ENCODE measurements at places on chromosomes 3 and 15.
A peak's percentile ranks its signal among the peaks of the same experiment; 100 is the strongest.

- H3K4me1 ChIP-seq = 0 out of 2 replicates have a peak, but pooled peaks cover 2% of the 10 kb centered on the region
- no peak overlapping the region for H3K4me3 ChIP-seq
- no peaks in the 10 kb centered on the region for H3K36me3 ChIP-seq
Observed at GRCh38 chr3:153442799-153443487, 280.9 kb downstream of the RAP2B start.

DNA sequence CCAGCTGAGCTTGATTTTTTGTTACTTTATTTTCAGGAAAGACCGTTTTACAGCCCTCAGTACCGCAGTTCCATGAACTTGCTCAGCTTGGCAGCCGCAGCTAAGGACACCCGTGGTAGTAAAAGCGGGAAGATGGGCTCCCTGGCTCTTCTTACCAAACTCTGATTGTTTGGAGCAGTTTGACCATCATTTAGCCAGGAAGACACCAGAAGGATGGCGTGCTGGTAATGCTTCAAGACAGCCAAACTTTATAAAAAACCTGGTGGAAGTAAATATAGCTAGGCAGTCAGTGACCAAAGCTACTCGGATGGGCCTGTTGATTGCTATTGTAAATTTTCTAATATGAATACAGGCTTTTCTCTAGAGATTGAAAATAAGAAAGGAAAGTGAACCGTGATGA lies 28.9 kb downstream of the POLR2M start:
- H3K27ac ChIP-seq = no peak overlapping the region
- no peak overlapping the region for H3K4me3 ChIP-seq
- H3K27me3 ChIP-seq = no peaks in the 10 kb centered on the region
- no peaks in the 10 kb centered on the region for H3K4me1 ChIP-seq
- no peaks in the 10 kb centered on the region for H3K36me3 ChIP-seq
- no peak for DNase-seq

DNA sequence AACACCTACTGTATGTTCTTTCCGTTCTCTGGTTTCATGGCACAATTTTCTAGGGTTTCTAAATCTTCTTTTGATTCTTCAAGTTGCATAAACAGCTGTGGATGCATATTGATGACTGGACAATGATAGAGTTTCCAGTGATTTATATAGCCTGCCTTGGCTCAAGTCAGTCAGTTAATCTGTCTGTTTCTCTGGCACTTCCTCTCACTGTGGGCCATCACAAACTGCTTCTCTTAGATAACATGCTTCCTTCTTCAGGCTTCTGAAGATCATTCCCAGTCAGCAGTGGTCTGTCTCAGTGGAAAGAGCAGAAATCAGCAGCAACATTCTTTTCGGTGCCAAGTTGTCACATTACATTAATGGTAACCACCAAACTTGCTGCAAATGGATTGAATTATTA lies 207.2 kb downstream of the RYR3 start:
- H3K4me1 ChIP-seq = no peaks in the 10 kb centered on the region
- no peak for DNase-seq

DNA sequence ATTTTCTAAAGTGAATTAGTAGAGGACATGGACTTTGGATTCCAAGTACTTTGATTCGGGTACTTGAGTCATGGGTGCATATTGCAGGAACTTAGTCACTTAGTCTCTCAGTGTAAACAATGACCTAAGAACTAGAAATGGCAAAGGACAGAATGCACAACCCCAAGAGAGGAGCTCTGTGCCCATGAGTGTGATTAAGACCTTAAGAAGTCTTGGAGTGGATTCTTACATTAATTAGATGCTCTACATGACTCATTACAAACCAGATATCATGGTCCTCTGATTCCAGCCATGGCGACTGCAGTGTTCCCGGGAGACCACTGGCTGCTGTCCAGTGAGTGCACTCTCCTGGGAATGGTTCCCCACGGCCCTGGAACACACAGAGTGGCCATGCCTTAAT lies 251.5 kb downstream of the GABRG3 start:
- DNase-seq = no peak
- no peak overlapping the region for H3K27ac ChIP-seq
- no peaks in the 10 kb centered on the region for H3K4me1 ChIP-seq
- no peaks in the 10 kb centered on the region for H3K27me3 ChIP-seq
- no peak overlapping the region for H3K4me3 ChIP-seq
- no peaks in the 10 kb centered on the region for H3K36me3 ChIP-seq

DNA sequence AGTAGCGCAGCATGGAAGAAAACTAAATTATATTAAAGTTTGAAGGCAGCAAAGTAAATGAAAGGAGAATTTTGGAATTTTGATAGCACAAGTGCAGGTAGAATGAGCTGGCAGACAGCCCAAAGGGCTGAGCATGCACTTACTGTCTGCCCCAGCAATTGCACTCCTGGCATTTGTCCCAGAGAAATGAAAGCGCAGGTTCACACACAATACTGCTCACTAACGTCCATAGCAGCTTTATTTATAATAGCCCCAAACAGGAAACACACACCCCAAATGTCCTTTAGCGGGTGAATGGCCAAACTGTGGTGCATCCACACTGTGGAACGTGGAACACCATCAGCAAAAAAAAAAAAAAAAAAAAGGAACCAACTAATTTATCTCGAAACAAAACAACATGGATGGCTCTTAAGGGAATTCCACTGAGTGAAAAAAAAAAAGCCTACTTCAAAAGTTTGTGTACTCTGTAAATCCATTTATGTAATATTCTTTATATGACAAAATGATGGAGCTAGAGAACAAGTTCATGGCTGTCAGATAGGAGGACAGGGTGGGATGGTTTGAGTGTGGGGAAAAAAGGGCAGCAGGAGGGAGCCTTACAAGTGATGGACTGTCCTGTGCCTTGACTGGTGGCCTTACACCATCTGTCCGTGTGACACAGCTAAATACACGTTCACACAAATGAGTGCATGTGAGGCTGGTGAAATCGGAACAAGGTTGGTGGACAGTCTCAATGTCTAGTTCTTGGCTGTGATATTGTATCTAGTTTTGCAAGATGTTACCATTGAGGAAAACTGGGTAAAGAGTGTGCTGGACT lies 6.0 kb upstream of the TM2D3 start:
- no peaks in the 10 kb centered on the region for H3K4me1 ChIP-seq
- peaks cover 3% of the 10 kb centered on the region for H3K36me3 ChIP-seq
- no peak for DNase-seq
- H3K27ac ChIP-seq = no peak overlapping the region

DNA sequence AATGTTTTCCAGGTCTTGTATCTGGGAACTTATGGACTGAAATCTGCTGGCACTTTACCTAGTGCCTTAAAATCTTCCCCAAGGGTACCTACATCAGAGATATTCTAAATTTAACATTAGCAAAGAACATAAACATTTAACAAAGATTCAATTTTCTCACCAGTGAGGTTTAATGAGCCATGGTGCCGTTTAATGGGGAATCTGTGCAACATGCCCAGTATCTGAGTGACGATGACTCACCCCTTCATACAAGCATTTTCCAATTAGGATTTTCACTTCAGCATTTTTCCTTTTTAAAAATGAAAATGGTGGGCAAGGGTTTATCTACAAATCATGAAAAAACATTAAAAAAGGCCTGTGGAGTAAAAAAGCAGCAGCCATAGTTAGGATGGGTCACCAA lies 189.4 kb downstream of the SLC9A9 start:
- H3K36me3 ChIP-seq = no peaks in the 10 kb centered on the region
- no peaks in the 10 kb centered on the region for H3K4me1 ChIP-seq
- H3K4me3 ChIP-seq = no peak overlapping the region

DNA sequence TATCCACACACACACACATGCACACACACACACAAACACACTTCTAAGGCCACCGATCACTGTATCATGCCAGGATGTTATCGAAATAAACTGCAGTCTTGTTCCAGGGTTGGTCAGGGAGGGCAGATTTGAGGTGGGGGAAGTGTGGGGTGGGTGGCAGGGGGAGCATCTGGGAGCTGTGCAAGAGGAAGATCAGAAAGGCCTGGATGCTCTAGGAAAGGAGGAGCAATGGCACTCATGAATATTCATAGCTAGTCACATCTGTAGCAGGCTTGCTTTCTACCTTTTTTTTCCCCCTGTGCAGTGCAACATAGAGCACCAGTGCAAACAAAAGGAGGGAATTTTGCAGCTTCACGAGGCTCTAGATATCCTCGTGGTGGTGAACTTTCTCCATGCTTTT lies 84.9 kb downstream of the MEIS2 start:
- no peaks in the 10 kb centered on the region for H3K27me3 ChIP-seq
- no peaks in the 10 kb centered on the region for H3K4me1 ChIP-seq
- no peak overlapping the region for H3K4me3 ChIP-seq
- no peaks in the 10 kb centered on the region for H3K36me3 ChIP-seq

GRCh38 chr3:138188013-138188730 lies 1.1 kb downstream of the ARMC8 start:
- H3K27me3 ChIP-seq = no peaks in the 10 kb centered on the region
- peak overlapping the region; percentile 86 for H3K4me3 ChIP-seq
- no peaks in the 10 kb centered on the region for H3K36me3 ChIP-seq
- DNase-seq = no peak

DNA sequence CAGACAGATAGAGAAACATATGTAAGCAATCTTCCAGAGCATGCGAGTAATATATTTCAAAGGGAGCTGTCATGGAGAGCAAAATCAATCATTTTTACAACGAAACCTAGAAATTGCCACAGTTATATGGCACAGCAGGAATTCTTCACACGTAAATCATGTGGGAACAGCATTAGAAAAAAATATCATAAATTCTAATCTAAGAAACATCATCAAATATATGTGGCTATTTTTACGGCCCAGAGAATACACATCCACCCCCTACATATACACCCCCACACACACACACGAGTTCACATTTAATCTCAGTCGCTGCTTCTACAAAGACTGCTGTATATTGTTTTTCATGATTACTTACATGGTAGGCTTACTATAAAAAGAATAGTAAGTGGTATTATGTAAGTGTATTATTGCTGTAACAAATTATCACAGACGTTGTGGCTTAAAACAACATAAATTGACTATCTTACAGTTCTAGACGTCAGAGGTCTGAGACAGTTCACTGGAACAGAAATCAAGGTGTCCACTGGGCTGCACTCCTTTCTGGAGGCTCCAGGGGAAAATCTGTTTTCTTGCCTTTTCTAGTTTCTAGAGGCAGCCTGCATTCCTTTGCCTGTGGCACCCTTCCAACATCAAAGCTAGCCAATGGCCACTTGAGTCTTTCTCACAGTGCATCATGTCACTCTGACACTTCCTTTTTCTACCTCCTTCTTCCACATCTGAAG lies 363.3 kb downstream of the ULK4 start:
- no peaks in the 10 kb centered on the region for H3K27me3 ChIP-seq
- H3K36me3 ChIP-seq = no peaks in the 10 kb centered on the region
- no peaks in the 10 kb centered on the region for H3K4me1 ChIP-seq
- no peak overlapping the region for H3K27ac ChIP-seq
- DNase-seq = no peak
- H3K4me3 ChIP-seq = no peak overlapping the region

GRCh38 chr15:58081456-58081855 lies 15.9 kb upstream of the ALDH1A2 start:
- no peak overlapping the region for H3K4me3 ChIP-seq
- no peak overlapping the region for H3K27ac ChIP-seq
- no peaks in the 10 kb centered on the region for H3K27me3 ChIP-seq
- no peaks in the 10 kb centered on the region for H3K4me1 ChIP-seq
- no peak for DNase-seq

DNA sequence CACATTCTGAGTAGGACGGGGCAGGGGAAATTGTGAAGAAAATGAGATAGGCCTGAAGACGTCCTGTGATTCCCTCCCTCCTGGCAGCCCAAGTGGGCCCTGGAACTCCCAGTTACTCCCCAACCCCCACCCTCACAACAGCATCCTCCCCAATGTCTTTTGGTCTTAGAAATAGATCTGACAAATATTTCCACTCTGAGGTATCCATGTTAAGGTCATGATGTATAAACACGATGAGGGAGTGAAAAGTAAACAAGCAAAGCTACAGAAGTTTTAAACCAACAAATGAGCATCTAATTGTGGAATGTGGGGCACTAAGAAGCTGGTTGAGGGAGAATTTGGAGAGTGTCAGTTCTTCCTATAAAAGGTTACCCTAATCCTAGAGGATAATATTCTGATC lies 103.7 kb upstream of the AADACL2 start:
- H3K27ac ChIP-seq = no peak overlapping the region
- H3K4me3 ChIP-seq = no peak overlapping the region
- no peak for DNase-seq
- H3K4me1 ChIP-seq = no peaks in the 10 kb centered on the region

- no peaks in the 10 kb centered on the region for H3K27me3 ChIP-seq
- no peak overlapping the region for H3K27ac ChIP-seq
- H3K4me3 ChIP-seq = no peak overlapping the region
- no peak for DNase-seq
Observed at GRCh38 chr15:90794538-90794937, 73.8 kb upstream of the FURIN start.

- H3K27ac ChIP-seq = no peak overlapping the region
- H3K36me3 ChIP-seq = no peaks in the 10 kb centered on the region
- no peak overlapping the region for H3K4me3 ChIP-seq
Observed at GRCh38 chr3:117217355-117217754, 507.8 kb downstream of the TUSC7 start.

GRCh38 chr15:62469478-62469873 lies 304.4 kb upstream of the C2CD4B start:
- no peaks in the 10 kb centered on the region for H3K27me3 ChIP-seq
- no peak for DNase-seq
- no peak overlapping the region for H3K27ac ChIP-seq

- no peaks in the 10 kb centered on the region for H3K27me3 ChIP-seq
- no peaks in the 10 kb centered on the region for H3K36me3 ChIP-seq
- DNase-seq = no peak
Observed at GRCh38 chr3:54432975-54433374, 310.6 kb downstream of the CACNA2D3 start.

- no peak for DNase-seq
- no peaks in the 10 kb centered on the region for H3K4me1 ChIP-seq
- H3K4me3 ChIP-seq = no peak overlapping the region
- no peaks in the 10 kb centered on the region for H3K36me3 ChIP-seq
- H3K27me3 ChIP-seq = no peaks in the 10 kb centered on the region
- H3K27ac ChIP-seq = no peak overlapping the region
Observed at GRCh38 chr3:171257251-171258203, 202.7 kb downstream of the TNIK start.

GRCh38 chr3:10848261-10848660 lies 32.2 kb downstream of the SLC6A11 start:
- no peaks in the 10 kb centered on the region for H3K27me3 ChIP-seq
- H3K4me3 ChIP-seq = no peak overlapping the region
- H3K4me1 ChIP-seq = no peaks in the 10 kb centered on the region
- no peak overlapping the region for H3K27ac ChIP-seq
- no peaks in the 10 kb centered on the region for H3K36me3 ChIP-seq

DNA sequence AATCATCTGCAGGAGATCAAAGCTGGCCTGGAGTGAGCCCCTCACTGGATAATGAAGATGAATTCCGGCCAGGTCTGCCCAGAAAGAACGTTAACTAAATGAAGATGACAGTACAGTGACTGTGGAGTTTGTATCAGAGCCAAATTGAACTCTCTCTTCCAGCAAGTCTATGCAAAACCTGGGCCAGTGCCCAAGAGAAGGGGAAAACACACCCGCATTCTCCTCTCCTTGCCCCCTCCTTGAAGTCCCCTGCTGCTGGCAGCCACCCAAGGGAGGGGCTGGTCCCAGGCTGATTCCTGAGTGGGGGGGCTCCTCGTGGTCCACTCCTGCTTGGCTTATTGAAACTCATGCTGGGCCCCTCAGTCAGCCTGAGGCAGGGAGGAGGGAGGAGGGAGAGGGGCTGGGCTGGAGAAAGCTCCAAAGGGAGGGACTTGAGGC lies 155.7 kb downstream of the RAB11A start:
- H3K27me3 ChIP-seq = no peaks in the 10 kb centered on the region
- no peak for DNase-seq
- H3K4me1 ChIP-seq = peaks cover 18% of the 10 kb centered on the region
- no peak overlapping the region for H3K4me3 ChIP-seq
- H3K27ac ChIP-seq = no peak overlapping the region
- H3K36me3 ChIP-seq = no peaks in the 10 kb centered on the region

GRCh38 chr15:49421991-49422390 lies 1.1 kb upstream of the FGF7 start:
- DNase-seq = no peak
- H3K27ac ChIP-seq = no peak overlapping the region
- no peak overlapping the region for H3K4me3 ChIP-seq
- no peaks in the 10 kb centered on the region for H3K36me3 ChIP-seq

Measured in H1 (cell line).